ENCODE measurements at places on chromosomes 12 and 14.

DNA sequence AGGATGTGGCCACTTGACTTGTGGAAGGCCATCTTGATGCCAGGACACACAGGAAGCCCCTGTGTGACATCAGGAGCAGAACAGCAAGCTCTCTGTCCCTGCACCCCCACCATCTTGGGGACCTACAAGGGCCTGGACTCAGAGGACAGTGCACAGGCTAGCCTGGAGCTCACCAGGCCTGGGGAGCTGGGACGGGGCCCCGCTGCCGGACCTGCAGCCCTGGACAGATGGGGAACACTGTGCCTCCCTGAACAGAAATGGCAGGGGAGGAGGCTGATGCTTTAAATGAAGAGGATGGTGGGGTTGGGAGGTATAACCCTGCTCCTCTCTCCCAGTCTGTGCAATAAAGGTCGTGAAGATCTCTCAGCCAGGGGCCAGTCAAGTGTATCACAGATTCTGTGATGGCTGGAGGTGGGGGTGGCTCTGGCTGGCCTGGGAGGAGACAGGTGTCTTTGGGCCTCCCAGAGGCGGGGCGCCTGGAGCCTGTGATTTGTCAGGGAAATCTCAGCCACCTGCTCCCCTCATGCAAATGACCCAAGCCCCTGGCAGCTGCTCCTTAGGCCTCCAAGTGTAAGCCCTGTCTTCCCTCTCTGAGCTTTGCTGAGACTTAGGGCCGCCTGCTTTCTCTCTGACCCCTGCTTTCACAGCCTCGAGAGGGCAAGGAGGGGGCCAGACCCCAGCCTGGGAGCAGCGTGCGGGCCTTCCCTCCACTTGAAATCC, 1.1 kb upstream of the GNB3 start:
- DNase-seq = no peak

DNA sequence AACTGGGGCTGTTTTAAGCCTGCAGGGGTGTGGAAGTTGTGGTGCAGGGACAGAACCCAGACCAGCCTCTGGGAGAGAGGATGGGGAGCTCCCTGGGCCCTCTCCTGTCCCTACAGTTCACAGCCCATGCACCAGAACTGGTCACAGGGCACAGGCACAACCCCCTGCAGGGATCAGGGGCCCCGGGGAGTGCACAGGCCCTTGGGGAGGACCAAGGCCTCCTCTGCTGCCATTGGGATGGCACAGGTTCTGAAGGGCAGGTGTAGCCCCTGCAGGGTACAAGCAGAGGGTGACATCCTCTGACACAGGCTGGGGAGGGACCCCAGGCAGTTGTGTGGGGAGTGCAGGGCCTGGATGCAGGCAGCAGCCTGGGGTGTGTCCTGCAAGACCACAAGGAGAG, 66.4 kb upstream of the SFSWAP start:
- DNase-seq = peak; percentile 0

DNA sequence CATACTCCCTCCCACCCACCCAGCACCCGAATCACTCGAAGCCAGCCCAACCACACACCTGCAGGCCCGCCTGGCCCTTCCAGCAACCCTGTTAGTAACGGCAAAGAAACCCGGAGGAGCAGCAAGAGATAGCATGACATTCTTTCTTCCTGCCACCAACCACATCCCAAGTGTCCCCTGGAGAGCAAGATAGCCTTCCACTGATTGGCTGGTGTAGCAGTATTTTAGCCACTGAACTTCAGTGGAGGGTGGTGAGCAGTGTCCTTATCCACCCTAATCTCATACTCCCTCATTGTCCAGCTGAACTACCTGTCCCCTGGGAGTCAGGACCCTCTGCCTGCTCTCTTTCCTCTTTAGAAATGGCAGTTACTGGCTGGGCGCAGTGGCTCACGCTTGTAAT, 769 bp upstream of the SLC39A5 start:
- DNase-seq = no peak

DNA sequence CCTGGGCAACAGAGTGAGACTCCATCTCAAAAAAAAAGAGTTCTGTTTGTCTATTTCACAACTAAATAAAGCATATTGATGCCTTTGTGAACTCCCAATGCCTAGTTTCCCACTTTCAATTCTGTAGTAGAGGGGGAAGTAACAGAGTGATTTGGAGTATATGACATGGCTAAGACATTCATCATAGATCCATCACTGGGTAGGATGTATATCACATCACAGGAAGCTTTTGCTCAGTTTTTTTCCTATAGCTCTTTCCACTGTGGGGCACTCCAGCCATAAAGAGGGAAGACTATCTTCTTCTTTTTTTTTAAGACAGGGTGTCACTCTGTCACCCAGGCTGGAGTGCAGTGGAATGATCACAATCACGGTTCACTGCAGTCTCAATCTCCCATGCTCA, 154.0 kb upstream of the BCL2L14 start:
- DNase-seq = no peak

DNA sequence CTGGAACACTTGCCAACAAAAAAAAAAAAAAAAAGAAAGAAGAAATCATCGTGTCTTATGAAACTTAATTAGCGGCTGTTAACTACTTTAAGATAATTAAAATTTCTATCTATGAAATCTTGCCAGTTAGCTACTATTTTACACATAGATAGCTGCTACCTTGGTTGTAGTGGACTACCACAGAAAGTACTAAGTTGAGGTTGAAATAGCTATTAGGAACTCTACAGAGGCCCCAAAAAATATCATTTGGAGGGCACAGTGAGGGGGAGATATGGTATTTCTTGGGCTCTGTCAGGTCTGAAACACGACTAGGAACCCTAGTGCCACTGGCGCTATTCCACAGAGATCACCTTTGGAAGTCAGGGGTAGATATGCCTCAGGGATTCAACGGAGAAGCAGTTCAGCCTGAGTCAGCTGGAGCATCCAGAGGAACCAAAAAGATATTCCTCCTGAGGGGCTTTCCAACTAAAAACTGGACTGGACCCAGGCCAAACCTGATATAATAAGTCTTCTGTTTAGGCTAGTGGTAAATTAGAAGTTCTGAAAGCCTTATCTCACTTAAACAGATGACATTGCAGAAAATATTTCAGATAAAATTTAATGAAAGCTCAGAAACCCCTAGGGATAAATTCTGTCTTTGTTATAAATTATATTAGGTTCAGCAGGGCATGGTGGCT, 126.1 kb downstream of the EPS8 start:
- no peak for DNase-seq

- no peak for DNase-seq
Measured at GRCh38 chr12:88893801-88894200, 313.5 kb upstream of the KITLG start.

- no peak for DNase-seq
Measured at GRCh38 chr14:79724934-79725717, 486.2 kb downstream of the DIO2 start.

- DNase-seq = peak; percentile 49
Measured at GRCh38 chr12:47868041-47868440, 36.8 kb downstream of the VDR start.

DNA sequence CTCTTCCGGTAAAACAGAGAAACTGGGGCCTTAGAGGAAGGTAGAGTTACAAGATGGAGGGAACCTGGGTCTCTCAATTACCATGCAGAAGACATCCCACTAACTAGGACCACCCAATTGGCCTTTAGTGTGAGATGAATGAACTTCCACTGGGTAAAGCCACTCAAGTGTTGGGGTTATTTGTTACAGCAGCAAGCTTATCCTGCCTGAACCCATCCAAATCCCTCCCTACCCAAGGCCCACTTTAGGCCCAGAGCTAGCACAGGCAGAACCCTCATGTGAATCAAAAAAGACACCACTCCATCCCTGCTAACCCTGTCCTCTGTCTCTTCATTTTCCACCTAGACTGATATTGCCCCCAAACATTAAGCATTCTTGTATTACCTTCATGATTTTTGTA, 746.7 kb upstream of the TBX3 start:
- no peak for DNase-seq

- no peak for DNase-seq
Measured at GRCh38 chr12:68976395-68976841, 43.4 kb upstream of the CPM start.

DNA sequence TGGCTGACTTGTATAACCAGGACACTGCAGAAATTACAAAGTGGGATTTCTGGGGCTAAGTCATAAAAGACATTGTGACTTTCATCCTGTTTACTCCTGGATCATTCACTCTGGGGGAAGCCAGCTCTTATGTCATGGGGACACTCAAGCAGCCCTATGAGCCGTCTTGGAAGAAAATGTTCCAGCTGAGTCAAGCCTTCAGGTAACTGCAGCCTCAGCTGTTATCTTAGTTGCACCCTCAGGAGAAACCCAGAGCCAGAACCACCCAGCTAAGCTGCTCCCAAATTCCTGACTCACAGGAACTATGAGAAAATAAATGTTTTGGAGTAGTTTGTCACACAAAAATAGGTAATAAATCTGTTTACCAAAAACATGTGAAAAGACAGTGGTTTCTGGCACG, 43.1 kb upstream of the GXYLT1 start:
- DNase-seq = no peak

GRCh38 chr12:112792301-112792700, 753 bp downstream of the RPH3A start:
- DNase-seq = no peak

- DNase-seq = peak; percentile 79
Measured at GRCh38 chr12:91538418-91538817, 355.8 kb upstream of the DCN start.

- DNase-seq = no peak
Measured at GRCh38 chr12:110282300-110282860, 1.3 kb downstream of the ATP2A2 start.

DNA sequence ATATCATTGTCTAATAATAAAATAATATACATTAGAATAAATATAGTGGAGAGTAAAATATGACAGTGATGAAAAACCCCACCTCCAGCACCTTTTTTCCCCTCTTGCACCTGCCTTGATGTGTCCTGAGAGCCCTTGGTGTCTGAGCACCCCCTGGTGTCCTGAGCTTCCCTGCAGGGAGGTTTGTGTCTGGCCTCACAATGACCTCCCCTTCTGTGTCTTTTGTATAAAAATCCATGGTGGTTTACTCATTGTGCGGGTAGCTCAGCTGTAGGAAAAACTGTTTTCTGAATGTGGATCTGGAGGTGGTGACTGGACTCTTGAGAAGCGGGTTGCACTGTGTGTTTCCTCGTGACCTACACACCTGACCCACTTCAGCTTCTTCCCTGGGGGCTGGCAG, 636.9 kb downstream of the TMEM121 start:
- no peak for DNase-seq

GRCh38 chr14:59356767-59357166, 108.4 kb downstream of the GPR135 start:
- DNase-seq = no peak

DNA sequence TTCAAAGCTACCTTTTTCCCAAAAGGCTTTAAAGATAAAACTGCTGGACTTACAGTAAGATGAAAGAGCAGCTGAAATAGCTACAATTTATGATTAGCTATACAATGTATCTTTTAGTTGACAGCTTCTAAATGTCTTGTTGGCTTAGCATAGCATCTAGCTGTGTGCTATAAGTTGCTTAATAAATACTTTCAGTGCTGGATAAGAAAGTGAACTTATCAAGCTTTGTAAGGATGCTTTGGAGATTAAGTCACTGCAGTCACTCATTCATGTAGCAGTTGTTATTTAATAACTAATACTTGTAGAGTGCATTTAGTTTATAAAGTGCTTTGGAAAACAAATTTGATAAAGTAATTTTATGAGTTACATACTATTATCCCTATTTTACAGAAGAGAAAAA, 14.6 kb downstream of the CFAP54 start:
- no peak for DNase-seq
